Activated CD4-positive, alpha-beta T cell treated with anti-CD3 and anti-CD28 coated beads, Interleukin-2, Interleukin-4, amounts not matched to agents 100 ng/mL and 50 ng/mL, durations not matched to agents 16 hours and 8 hours (primary cell): ENCODE measurements at places on chromosomes 11 and 22.

- DNase-seq = peak; percentile 22
Measured at GRCh38 chr11:108069947-108070346, 51.4 kb upstream of the ACAT1 start.

DNA sequence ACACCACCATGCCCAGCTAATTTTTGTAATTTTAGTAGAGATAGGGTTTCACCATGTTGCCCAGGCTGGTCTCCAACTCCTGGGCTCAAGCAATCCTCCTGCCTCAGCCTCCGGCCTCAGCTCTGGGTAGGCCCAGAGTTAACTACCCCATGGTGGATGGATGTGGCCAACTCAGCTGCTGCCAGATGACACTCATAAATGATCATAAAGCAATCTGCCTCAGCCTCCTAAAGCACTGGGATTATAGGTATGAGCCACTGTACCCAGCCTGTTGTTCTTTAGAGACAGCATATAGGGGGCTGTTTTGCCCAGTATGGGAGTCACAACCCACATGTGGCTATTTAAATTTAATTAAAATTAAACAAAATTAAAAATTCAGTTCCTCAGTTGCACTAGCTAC is 54.3 kb downstream of the LARGE1 start:
- no peak for DNase-seq

GRCh38 chr11:95682552-95682951 is 107.0 kb downstream of the FAM76B start:
- peak; percentile 57 for DNase-seq

DNA sequence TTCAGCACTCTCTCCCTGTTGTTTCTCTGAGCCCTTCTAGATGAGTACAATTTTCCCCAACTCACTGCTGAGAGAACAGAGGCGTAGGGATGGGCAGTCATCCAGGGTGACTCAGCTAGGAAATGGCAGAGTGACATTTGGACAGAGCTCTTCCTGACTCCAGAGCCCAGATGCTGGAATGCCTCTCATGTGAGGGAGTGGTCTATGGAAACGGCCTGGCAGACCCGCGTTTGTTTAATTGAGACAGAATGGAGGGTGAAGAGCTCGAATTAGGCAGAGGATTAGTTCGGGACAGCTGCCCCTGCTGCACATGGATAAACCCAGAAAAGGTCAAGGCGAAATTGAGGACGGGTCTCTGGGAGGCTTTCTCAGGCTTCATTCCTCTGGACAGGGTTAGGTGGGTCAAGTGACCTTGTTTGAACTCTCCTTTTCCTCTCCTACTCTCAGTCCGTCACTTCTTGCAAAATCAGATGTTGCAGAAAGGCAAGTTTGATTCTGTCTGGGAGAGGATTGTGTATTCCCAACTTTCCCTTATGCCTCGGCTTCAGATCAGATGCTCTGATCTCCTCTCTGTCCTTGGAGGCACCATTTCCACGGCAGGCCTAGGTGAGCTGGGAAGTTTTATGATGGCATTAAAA is 7.6 kb upstream of the LMO2 start:
- no peak for DNase-seq

GRCh38 chr11:68842427-68843051 is 823 bp upstream of the CPT1A start:
- DNase-seq = no peak
